Activated CD8-positive, alpha-beta memory T cell treated with anti-CD3 and anti-CD28 coated beads, Interleukin-2, amount 10 ng/mL, durations not matched to agents 7 days and 5 days (primary cell): ENCODE measurements at places on chromosomes 3 and 15. TPM values are rescaled to one million over a fixed set of nuclear protein-coding genes. Genes with fewer than 3 reads are reported as not detected.

DNA sequence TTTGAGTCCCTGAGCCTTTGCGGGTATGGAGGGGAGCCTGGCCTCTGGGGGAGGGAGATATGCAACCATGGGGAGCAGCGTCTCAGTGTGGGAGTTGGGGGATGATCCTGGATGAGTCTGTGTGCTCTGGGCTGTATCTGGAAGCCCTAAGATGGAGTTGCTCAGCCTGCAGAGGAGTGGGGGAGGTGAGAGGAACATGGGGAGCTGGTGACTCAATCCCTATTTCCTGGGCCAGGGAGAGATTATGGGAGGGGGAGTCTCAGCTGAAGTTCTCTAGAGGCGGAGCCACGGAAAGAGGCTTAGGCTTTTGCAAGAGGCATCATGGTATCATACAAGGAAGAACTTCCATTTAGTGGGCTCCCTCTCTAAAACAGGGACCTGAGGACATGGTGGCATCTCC is 59.5 kb upstream of the TMEM115 start:
- no peak for DNase-seq

- DNase-seq, result no peak
These were observed 23.9 kb upstream of the CTXND1 start for GRCh38 chr15:80275961-80276360.

DNA sequence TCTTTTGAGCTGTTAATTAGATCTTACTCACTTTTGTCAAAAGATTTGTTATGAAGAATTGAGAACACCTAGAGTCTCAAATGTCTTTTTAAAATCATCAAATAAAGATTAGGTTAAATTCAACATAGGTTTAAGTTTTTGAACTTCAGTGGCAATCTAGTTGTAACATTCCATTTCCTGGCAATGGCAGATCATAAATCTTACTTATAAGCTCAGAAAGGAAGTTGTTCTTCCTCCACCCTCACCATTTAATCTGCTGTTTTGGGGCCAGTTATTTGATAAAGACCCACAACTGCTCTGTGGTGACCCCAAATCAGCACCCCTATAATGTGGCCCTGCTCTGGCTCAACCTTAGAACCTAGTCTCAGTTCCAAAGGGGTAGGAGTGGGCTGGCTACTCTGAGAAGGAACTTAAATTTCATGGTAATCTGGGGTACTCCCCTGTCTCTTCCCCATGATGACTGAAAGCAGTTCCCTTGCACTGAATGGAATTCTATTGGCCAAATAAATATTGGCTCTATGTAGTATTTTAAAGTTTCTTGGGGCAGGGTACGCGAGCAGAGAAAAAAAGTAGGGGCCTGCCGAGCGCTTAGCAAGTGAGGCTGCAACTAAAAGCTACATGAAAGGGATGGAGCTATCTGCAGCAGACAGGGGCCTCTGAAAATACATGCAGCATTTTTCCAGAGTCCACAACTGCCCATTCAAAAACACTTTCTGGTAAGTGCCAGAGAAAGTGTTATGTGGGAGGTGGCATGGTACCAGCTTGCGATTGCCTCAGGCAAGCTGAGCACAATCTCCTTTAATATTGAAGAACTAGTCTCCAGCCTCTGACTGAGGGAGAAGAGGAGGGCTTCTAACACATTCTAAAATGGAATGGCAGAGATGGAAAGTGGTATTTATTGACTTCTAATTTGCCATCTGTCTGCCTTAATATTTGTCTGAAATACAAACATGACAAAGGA is 103.6 kb upstream of the RASGRP1 start:
- no peak for DNase-seq

DNA sequence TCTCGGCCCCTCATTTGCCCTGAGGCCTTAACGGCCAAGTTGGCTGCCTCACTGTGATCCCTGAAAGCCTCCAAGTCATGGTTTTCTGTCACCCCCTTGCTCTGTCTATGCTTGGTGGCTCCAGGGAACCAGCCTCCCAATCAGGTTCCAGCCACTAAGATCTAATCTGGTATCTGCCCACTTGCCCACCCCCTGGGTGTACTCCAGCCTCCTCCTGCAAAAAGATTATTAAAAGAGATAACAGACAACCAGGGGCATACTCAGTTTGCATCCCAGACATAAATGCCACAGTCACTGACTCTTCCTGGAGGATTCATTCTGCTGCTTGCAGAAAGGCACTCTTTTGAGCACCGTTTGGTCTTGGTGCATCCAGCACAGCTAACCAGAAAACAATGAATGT is 103.9 kb downstream of the NTRK3 start:
- DNase-seq, result no peak

CFAP20DC gene
- total RNA-seq, result 1.0 TPM
